LoVo (cell line): ENCODE measurements at places on chromosomes 7 and 10.

DNA sequence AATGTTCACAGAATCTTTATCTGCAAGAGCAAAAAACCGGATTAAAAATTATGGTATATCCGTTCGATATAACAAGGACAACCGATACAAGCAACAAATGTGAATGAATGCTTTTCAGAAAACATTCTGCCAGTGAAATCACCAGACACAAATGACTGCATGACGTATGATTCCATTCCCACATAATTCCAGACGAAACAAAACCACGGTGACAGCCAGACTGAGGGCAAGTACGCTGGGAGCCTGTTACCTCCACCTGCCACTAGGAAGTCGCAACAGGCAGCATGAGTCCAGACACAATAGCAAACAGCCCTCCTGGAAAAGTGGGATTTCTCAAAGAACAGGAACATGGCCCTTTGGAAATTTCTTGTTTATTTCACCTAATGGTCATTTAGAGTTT lies 41.7 kb downstream of the MAD1L1 start:
- DNase-seq, result no peak

- no peak for DNase-seq
Observed at GRCh38 chr10:14751921-14752320, 22.8 kb downstream of the FAM107B start.

- no peak for DNase-seq
Observed at GRCh38 chr10:117652228-117653169, 110.0 kb downstream of the EMX2 start.

- no peak for DNase-seq
Observed at GRCh38 chr7:132518102-132518838, 58.0 kb downstream of the PLXNA4 start.

DNA sequence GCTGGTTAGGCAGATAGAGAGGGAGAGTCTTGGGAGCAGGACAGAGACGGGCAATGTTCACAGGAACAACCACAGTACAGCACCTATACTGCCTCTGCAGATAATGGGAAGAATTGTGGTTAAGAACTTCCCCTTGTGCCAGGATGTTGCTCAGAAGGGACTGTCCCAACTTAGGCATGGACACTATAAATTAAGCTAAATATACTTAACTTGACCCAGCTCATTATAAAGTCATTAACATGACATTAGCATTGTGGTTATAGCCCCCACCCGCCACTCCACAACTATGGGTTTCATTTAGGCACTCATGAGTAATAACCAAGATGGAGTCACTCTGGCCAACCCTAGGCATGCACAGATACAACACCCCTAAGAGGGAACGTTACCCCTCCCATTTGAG lies 310.9 kb upstream of the NRG3 start:
- no peak for DNase-seq

DNA sequence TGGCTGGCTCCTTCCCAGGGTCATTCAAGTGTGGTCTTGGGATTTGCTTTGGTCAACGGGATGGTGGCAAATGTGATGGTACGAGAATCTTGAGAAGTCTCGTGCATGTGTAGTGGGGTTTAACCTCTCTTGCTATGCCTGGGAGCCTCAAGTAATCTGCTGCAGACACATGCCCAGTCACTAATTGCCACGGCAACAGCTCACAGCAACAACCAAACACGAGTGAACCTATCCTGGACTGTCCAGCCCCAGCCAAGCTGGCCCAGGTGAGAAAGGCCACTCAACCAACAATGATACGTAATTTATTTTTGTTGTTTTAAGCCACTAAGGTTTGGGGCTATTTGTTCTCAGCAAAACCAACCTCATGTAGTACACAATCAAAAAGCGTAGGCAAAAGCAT lies 38.1 kb upstream of the DDC start:
- no peak for DNase-seq

DNA sequence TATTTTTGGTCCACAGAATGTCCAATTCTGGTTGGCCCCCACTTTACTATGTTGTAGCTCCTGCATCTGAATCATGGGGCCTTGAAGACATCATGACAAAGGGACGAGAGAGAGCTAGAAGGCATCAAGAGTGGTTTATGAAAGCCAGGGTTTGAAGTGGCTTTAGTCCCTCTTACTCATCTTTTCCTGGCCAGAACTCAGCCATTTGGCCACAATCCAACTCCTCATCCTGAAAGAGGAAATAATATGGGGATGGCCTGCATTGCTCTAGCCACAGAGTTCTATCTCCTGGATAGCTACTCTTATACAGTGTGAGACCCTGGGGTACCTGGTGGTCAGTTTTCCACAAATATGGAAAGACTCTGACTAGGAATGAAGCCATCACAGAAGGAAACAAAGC lies 418.9 kb downstream of the XPNPEP1 start:
- no peak for DNase-seq

DNA sequence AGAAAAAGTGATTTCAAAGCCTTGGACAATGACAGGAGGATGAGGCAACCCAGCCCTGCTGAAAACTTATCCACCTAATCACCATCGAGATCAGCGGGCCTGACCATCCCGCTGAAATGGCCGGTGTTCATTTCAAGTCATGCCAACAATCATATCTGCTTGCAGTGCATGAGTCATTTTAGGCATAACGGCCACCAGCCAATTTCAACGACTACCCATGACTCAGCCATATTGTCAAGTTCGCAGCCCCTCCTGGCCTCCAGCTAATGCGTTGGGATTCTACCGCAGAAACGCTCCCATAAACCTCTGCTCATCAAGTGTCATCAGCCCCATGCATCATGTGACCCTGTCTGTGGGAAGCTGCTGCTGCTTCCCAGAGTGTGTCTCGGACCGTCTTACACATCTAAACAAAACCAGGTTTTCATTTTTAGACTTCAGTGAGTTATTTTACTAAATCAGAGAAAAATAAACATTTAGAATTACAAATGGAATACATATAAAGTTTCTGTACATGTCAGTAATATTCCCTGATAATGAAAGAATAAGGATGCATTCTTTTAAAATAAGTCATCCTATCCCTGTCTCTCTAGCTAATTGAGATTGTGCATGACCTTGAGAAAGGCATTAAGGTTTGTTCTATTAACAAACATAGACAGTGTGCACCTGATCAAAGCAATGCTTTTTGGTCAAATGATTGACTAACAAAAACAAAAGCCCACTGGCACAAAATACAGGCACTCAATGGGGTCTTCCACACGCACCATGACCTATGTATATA lies 188.9 kb downstream of the ADAM12 start:
- peak; percentile 33 for DNase-seq

GRCh38 chr10:90602862-90603610 lies 254.8 kb downstream of the HTR7 start:
- DNase-seq, result no peak

GRCh38 chr10:61662794-61663259 lies at the start of gene CABCOCO1:
CABCOCO1 (plus strand) TSS chr10:61662929; CDS start chr10:61662973, 44 bp downstream.
- DNase-seq, result peak; percentile 61

- DNase-seq, result no peak
Observed at GRCh38 chr10:121873236-121873635, 54.6 kb downstream of the ATE1 start.

DNA sequence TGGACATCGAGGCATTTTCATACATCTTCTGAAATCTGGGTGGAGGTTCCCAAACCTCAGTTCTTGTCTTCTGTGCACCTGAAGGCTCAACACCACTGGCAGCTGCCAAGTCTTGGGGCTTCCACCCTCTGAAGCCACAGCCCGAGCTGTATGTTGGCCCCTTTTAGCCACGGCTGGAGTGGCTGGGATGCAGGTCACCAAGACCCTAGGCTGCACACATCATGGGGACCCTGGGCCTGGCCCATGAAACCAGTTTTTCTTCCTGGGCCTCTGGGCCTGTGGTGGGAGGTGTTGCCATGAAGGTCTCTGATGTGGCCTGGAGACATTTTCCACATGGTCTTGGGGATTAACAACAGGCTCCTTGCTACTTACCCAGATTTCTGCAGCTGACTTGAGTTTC lies 62.1 kb downstream of the INPP5A start:
- DNase-seq, result no peak

DNA sequence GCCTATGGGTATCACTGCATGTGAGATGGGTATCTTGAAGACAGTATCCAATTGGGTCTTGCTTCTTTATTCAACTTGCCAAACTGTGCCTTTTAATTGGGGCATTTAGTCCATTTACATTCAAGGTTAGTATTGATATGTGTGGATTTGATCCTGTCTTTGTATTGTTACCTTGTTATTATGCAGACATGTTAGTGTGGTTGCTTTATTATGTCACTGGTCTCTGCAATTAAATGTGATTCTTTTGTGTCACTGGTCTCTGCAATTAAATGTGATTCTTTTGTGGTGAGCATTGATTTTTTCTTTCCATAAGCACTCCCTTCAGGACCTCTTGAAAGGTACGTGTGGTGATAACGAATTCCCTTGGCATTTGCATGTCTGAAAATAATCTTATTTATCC lies 357.8 kb upstream of the STEAP1 start:
- no peak for DNase-seq

DNA sequence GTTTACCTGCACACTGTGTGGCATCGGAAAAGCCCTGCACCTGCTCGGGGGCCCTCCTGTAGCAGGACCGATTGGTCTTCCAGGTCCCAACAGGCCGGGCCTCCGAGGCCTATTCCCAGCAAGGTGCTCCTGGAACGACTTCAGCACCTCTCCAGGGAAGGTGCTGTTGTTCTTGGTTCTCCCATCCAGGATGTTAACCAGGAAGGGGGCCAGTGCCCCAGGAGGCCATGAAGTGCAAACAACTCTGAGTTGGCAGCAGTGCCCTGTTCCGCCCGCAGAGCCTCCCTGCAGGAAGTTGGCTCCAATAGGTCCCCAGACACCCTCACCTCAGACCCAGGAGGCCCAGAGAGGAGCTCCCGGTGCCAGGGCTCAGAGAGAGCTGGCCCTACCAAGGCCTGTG lies 64.0 kb upstream of the DUSP5 start:
- DNase-seq, result no peak

DNA sequence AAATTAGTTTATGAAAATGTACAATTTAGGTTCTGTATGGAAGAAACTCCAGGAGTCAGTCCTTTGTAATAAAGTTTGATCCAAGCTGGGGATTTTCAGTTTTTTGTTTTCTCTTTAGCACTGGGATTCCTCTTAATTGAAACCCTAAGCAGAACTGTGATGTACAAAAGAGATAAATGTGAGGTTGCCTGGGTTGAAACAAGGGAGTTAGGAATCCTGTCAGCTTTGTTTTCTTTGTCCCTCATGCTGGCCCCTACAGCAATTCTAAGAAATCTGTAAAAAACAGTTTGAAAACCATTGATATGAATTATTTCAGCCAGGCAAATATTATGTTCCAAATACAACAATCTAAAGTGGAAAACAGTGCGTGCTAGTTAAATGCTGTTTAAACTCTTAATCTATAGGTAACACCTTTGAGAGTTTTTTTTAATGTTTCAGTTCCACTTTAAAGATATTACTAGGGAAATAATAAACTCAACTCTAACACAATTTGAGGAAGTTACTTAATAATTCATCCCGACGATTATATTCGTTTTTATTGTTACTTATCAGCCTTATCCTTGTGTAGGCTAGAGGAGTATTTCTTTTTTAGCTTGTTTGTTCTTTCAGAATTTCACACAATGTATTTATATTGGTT lies 65.3 kb downstream of the SGCE start:
- DNase-seq, result no peak

- DNase-seq, result no peak
Observed at GRCh38 chr10:131695496-131696165, 205.2 kb upstream of the PPP2R2D start.

DNA sequence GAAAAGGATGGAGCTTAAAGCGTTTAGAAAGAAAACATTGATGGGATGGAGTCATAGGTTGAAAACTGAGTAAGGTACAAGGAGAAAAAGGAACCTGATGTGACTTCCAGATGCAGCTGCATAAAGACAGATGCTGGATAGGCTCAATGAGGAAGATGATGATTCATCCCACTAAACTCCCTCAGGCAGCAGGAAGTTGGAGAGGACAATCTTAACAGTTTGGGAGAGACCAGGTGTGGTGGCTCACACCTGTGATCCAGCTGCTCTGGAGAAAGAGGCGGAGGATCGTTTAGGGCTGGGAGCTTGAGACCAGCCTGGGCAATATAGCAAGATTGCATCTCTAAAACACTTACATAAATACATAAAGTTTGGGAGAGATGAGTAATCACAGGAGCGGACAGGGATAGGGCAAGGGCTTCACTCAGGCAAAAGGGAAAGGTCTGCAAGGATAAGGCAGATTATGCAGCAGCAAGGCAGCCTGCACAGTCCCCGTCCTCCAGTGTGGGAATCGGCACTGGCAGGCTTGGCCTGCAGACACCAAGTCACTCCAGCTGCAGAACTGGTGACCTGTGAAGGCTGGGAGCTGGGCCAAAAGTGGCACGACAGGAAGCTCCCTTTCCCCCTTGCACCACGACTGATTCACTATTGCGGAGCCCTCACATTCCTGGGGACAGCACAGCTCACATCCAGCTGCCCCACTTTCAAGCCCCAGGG lies 438.5 kb downstream of the GRID1 start:
- peak; percentile 7 for DNase-seq

DNA sequence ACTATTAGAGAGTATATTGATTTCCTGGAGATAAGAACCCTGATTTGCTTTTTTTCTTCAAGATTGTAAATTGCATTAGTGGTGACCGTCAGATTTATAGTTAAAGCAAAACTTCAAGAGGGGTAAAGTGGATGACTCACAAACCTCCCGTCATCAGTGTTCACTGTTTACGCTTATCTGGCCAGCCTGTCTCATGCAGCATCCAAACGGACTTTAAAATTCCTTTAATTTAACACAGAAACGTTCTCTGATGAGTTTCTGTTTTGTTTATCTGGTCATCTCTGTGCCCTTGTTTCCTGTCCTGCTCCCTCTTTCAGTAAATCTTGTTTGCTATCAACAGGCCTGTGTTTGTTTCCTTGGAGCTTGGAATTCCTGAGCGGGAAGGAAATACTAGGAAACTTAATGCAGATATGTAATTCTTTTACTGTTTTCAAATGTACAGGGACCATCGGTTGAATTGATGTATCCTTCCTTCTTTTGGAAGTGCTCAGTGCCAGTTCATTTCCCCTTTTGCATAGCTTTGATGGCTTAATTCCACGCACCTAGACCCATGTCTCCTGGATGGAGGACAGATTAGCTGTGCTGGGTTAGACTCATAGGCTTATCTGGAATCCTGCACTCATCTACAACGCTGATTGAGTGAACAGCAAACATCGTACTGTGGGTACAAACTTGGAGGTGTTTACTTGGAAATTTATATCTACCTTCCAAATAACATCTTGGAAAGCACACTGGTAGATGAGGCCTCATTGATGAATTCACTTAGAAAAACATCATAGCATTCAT lies 21.3 kb downstream of the PTPRE start:
- no peak for DNase-seq

DNA sequence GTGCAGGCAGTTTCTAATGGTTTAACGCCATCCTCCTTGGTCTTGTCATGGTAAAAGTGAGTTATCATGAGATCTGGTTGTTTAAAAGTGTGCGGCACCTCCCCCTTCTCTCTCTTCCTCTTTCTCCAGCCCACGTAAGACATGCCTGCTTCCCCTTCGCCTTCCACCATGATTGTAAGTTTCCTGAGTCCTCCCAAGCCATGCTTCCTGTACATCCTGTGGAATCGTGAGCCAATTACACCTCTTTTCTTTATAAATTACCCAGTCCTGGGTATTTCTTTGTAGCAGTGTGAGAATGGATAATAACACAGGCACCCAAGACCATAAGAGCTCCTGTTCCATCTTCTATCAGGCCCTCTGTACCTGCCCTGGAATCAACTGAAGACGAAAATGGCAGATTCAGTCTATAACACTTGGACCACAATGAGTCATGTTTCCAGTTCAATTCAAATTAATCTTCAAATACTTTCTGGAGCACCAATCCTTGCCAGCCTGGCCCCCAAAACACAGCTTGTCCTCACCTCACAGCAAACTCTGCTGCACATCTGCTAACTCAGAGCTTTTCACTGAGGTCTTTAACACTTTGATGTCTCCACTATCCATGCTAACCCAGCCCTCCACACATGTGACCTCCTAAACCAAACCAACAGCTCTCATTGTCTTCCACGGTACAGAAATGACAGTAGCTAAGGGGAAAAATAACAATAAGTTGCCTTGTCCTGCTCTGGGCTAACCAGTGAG lies 73.2 kb downstream of the SFMBT2 start:
- DNase-seq, result no peak
